ENCODE measurements at places on chromosomes 4 and X. TPM values are rescaled to one million over a fixed set of nuclear protein-coding genes. Genes with fewer than 3 reads are reported as not detected.

DNA sequence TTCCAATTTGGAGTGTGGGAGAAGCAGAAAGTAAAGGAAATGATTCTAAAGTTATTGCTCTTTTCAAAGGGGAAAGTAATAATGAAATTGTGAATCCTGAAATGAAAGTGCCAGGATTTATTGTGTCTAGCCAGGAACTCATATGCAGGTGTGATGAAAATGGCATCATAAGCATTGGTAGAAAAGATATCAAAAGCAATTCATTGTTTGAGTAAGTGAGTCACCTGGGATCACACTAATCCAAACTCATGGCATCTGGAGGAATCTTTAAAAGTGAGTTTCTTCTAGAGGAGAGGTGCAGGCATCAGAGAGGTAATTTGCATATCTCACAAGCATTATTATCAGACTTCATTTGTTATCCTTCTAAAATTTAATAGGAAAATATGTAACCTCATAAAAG lies 84.7 kb downstream of the LARP7 start:
- DNase-seq = no peak

Gene SPIN2A
- polyA plus RNA-seq = not detected

DNA sequence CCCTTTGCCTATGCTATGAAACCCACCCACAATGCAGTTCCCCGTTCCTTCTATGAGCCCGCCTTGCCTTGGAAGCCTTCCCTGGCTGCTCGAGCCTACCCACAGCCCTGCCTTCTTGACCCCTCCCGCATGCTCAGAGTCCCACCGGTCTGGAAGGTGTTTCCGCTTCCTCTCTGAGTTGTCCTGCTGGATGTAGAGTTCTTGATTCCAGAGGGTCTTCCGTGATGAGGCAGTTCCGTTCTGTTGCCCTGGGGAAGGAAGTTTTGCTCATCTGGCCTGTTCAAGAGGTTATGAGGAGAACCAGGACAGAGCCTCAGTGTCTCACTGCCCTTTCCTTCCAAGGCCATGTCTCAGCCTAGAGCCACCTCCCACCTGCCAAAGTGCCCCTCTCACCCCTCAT lies 7.5 kb downstream of the GPKOW start:
- DNase-seq = no peak

Gene EDNRA
- not detected for polyA plus RNA-seq

Gene RTL9
- not detected for polyA plus RNA-seq

- no peak for DNase-seq
Measured at GRCh38 chr4:173252024-173252935, 81.9 kb downstream of the HMGB2 start.

DNA sequence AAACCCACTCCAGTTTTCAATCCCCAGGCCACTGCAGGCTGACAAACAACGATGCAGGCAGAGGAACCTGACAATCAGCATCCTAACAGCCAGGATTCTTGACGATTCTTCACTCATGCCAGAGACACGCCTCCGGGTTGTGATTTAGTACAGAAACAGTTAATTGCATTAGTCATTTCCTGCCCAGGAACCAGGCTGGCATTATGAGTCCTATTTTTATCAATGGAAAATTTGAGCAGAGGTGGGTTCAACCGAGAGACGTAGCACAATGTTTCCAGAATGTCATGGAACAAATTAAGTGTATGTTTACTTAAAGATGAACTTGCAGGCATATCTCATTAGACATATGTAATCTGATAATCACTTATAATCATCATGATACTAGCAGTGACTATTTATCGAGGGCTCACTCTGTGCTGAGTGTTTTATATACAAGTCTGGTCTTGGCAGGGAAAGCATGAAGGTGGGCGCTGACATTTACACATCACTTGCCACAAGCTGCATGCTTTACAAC lies 159.7 kb downstream of the NSUN7 start:
- no peak for DNase-seq

Gene NOCT
- polyA plus RNA-seq = 0.65 TPM

DNA sequence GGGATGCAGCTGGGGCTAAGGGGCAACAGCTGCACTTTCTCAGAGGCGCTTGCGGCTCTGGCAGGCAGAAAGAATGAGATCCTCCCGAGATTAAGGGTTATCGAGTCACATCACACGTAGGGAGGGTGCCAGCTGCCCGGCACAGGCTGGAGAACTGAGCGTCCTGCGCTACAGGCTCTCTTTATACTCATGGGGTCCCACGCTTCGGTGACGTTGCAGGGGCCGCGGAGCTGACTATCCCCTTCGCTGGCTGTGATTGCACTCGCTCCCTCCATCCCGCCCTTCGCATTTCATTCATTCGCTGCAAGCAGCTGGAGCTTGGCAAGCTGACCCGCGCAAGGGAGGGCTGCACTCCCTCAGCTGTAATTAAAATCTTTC lies at the start of gene TACR3:
Gene TACR3 (minus strand): TSS at position 156 of the 378 bp plus-strand sequence. CDS start 310 bp downstream, outside the sequence.
- no peak for DNase-seq

DNA sequence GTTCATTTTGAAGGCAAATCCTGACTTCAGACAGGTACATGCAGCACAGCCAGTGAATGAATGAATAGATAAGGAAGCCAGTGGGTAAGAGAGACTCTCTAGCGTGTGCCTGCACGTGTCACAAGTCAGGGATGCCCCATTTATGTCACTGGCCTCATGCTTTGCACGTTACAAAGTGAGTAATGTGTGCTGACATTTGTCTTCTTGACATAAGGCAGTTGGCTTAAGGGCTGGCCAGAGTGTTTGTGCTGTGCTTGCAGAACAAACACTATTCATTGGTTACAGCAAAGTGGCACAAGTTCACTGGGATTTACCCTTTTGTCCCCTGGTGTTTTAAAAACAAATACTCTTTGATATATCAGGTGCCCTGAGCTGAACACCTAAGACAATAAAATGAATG lies 55.9 kb downstream of the CRMP1 start:
- DNase-seq = no peak

DNA sequence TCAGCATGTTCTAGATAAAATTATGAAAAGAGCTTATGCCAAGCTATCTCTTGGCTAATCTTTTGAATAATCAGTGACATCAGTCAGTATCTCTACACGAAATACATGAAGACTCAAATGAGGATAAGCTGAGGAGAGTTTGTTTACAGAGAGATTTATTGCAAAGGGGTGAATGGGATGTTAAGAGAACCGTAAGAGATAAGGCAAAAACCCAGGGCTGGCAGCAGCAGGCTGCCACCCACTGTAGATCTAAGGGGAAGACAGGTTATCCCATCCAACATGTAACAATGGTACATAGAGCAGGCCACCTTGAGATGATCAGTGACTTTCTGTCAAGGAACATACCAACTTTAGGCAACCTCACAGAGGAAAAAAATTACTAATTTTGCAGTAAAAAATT lies 432.1 kb upstream of the NR3C2 start:
- no peak for DNase-seq

DNA sequence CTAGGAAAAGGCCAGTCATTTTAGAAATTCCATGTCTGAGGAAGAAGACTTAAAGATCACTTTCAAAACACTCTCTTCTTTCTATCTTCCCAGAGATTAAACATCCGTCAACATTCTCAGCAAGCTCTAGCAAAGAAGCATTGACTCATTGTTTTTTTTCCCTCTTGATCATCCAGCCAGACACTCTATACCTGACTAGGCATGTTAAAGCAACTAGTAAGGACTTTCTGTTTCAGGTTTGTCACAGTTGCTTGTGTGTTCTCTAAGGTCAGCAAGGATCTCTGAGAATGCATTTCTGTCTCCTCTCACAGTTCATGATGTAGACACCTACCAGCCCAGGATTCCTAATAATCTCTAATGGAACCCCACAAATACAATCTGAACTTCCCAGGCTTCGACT lies 112.2 kb downstream of the IL13RA2 start:
- no peak for DNase-seq

GRCh38 chrX:150573702-150574101 lies 5.3 kb downstream of the MTM1 start:
- DNase-seq = no peak

GRCh38 chr4:55033296-55033695 lies 92.1 kb downstream of the KDR start:
- DNase-seq = no peak

DNA sequence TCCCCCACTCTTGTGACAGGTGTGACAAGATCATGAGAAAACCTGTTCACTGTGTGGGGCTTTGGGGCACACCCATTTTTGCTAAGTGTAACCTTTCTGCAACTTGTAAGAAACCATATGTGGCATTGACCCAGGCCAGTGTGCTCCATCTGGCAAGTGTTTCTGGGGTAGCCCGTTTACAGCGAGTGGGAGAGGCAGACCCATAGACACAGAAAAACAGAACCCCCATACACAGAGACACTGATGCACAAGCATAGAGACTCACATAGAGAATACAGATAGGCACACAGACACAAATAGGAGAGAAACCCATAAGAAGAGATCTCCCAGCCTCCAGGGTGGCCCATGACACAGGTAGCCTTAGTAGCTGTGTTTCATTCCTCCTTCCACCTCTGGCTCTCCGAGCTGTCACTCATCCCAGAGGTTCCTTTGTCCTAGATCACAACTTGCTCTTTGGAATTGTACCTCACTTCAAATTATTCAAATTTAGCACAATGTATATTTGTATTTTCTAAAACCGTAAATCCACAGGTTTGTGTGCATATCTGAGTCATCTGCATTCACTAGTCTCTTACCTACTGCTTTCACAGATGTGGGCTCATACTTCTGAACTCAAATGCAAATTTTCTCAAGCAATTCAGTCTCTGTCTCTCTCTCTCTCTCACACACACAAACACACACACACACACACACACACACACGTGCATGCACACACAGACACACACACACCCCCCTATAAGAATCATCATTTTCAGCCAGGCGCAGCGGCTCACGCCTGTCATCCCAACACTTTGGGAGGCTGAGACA lies 114.4 kb downstream of the SH3KBP1 start:
- DNase-seq = no peak

DNA sequence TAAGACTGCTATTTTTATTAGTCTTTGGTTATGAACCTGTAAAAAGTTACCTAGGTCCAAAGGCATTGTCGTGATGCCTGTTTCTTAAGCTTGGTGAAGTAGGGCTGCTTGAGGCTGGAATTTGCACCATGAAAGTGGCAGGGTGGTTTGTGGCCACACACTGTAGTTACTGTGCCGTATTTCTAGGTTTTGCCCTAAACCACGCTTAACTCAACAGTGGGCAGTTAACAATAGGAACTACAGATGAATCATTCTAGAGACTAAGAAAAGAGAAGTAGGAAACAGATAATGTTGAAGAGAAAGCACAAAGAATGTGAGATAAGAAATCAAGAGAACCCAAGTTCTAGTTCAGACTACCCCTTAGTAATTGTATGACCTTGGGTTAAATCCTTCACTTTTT lies 11.5 kb downstream of the ETNPPL start:
- DNase-seq = no peak

GRCh38 chr4:102847687-102848086 lies 20.3 kb upstream of the UBE2D3 start:
- no peak for DNase-seq

DNA sequence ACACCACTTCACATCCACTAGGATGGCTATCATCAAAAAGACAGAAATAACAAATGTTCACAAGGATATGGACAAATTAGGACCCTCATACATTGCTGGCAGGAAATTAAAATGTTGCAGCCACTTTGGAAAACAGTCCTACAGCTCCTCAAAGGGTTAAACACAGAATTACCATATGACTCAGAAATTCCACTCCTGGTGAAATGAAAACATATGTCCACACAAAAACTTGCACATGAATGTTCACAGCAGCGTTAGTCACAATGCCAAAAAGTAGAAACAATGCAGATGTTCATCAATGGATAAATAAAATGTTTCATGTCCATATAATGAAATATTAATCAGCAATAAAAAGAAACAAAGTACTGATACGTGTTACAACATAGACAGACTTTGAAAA lies 15.1 kb downstream of the S100G start:
- DNase-seq = no peak

- DNase-seq = no peak
Measured at GRCh38 chrX:5650904-5651303, 577.8 kb downstream of the NLGN4X start.

Gene CXCL11
- not detected for polyA plus RNA-seq

Gene NMU
- not detected for polyA plus RNA-seq

Gene CT45A1
- not detected for polyA plus RNA-seq

DNA sequence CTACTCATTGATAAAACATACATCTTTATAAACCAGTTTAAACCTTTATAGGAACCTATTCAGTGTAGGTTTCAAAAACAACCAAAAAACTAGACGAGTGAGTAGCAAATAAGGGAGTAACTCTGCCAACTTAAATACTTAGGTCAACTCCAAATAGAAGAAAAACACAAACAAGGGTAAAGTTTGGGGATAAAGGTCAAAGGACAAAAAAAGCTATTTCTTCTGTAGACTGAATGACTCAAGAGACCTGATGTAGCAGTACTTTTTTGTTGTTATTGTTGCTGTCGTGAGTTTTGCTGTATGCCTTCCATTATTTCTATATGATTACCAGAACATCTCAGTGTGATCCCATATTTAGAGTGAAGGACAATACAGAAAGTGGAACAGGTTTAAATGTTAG lies 199.3 kb downstream of the SPOCK3 start:
- no peak for DNase-seq

Gene MAGEA9B
- not detected for polyA plus RNA-seq

DNA sequence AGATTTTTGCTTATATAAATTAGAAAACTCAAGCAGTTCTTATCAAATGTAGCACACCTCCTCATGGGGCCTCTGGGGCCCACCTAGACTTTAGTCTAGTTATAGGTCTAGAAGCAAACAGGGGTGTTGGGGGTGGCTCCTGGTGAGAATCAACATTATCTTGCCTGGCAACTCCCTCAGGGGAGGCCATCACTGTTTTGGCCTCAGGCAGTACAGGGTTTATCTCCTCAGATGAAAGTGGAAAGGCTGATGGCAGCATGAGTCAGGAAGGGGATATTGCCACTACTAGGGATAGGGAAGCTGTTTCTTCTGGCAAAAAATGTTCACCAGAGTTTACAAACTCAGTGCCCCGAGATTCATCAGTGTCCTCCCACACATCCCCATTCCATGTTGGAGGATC lies 232.4 kb upstream of the BMP3 start:
- no peak for DNase-seq

Gene CT45A5
- polyA plus RNA-seq = not detected

Gene CITED1
- not detected for polyA plus RNA-seq

GRCh38 chrX:115486510-115486909 lies 74.5 kb upstream of the PLS3 start:
- no peak for DNase-seq

Data from naive B cell (primary cell).